ENCODE measurements at places on chromosomes 1 and 21.

GRCh38 chr1:8736927-8737326, 80.5 kb downstream of the RERE start:
- DNase-seq, result no peak

GRCh38 chr1:175673371-175674150, 69.8 kb downstream of the TNR start:
- DNase-seq, result no peak

- no peak for DNase-seq
Observed at GRCh38 chr1:51326839-51327238, 3.5 kb downstream of the TTC39A start.

GRCh38 chr1:184285401-184286087, 101.3 kb upstream of the C1orf21 start:
- DNase-seq, result no peak

- no peak for DNase-seq
Observed at GRCh38 chr1:40583980-40584379, 52.5 kb downstream of the ZNF684 start.

- DNase-seq, result no peak
Observed at GRCh38 chr1:85816606-85817005, 108.4 kb upstream of the ZNHIT6 start.

DNA sequence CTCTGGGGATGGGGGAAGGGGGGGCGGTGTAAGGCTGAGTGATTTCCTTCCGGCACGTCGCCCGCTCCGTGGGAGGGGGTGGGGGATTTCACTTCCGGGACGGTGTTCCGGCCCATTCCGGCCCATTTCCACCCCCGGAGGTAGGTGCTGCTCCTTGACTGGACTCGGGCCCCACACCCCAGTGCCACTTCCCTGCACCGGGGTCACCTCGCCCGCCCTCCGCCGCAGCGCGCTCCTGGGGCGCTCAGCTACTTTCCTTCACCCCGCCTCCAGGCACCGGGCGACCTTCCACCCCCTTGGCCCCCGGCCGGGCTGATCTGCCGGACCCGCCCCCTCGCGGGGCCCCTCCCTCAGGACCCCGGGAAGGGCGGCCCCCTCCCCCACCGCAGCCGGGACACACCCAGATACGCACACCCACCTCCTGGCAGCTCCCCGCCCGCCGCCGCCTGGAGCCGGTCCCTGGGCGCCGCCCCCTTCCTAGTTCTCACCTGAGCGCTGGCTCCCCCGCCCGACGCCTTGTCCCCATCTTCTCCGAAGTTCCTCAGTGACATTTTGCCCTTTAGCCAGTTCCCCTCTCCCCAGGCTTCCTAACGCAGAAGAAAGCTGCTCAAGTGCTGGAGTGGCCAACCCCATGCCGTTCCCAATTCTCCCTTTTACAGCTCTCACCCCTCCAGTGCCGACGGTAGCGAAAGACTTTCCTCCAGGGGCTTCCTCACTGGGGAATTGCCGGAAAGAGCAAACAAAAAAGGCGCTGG, at the start of gene ZBTB37:
TSS of gene ZBTB37 (plus strand) at position 115 of the 755 bp plus-strand sequence. CDS start 1,846 bp downstream, outside the sequence.
- DNase-seq, result no peak

GRCh38 chr1:152447484-152447883, 33.4 kb upstream of the CRNN start:
- no peak for DNase-seq

GRCh38 chr1:29156543-29157268, 25.0 kb downstream of the SRSF4 start:
- DNase-seq, result no peak

DNA sequence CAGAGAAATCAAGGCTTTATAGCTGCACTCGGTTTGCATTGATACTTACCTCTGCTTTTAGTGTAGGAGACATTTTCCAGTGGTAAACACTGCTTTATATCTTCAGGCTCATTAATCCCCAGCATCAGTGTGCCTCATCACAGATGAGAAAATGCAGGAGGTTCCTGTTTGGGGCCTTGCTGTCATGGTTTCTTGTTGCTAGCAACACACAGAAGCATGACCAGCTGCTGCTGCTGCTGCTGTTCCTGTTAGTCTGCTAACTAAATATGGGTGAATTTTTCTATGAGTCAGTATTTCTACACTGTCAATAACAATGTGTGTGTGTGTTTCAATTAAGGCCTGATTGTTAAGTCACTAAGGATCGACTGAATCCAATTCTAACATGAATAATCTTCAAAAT, 85.8 kb upstream of the RGS1 start:
- no peak for DNase-seq

DNA sequence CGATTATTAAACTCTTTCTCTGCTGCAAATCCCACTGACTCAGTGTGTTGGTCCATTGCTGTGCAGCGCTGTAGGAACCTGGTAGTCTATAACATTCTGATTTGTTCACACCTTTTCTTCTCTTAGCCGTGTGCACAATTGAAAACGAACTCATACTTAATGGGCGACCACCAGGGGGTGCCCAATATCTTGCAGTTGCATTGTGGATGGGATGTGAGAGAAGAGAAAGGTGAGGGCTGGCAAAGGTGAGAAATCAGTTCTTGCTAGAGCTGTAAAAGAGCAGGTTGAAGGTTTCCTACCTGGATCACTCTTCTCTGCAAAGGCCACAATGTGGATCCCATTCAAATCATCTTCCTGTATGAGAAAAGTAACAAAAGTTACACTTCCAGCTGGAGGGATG, 51.0 kb downstream of the CASQ2 start:
- no peak for DNase-seq
